ENCODE measurements at places on chromosomes 6 and 20.
A peak's percentile ranks its signal among the peaks of the same experiment; 100 is the strongest.

- no peak for DNase-seq
These were observed 297.8 kb downstream of the PRL start for GRCh38 chr6:21999012-21999528.

DNA sequence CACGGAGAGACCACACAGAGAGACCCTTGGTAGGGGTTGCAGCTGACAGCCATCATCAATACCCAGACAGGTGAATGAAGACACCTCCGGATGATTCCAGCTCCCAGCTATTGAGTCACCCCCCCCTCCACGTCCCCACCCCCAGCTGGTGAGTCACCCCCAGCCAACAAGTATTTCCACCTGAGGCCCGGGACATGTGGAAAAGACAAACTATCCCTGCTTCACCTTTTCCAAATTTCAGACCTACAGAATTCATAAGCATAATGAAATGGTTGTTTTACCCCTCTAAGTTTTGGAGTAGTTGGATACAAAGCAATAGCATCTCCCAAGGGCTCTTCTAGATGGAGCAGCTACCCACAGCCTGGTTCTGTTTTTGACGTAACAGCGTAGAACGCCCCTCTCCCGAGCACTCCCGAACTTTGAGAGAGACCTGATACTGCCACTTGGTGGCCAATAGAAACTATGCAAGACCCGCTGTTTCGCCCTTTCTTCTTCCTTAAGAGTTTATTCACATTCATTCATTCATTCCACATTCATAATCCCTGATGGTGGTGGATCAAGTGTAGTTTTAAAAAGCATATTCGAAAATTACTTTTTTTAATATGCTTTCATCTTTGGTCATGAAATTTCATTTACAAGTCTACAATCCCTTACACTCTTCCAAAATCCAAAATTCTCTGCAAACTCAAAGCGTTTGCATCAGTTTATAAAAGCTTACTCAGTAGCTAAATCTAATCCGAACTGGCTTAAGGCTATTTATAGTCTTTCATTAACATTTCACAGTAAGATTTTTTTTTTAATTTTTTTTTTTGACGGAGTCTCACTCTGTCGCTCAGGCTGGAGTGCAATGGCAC lies 15.1 kb upstream of the PPP1R16B start:
- peak; percentile 54 for DNase-seq

DNA sequence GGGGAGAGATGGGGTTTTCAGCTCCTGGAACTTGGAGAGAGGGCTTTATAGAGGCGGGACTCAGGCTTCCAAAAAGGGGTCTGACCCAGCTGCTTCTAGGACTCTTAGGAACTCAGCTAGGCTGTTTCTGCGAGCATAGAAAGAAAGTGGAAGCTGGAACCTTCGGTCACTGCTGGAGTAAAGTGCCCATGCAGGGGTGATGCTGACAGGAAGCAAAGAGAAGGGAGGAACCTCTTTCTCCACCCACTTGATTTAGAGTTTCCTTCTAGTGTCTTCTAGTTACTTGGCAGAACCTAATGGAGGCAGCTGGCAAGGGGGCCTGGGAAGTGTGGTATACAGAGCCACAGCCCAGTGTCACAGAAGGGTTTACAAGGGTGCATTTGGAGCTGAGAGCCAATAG lies 283.6 kb downstream of the QKI start:
- DNase-seq, result no peak

- DNase-seq, result no peak
These were observed 3.3 kb downstream of the FOXQ1 start for GRCh38 chr6:1315201-1315559.
